ENCODE measurements at places on chromosomes 5 and 9.

GRCh38 chr5:14723701-14724132 is 59.2 kb downstream of the OTULIN start:
- DNase-seq: no peak

- DNase-seq: peak; percentile 19
Observed at GRCh38 chr5:95884017-95884325, 61.4 kb upstream of the GLRX start.

DNA sequence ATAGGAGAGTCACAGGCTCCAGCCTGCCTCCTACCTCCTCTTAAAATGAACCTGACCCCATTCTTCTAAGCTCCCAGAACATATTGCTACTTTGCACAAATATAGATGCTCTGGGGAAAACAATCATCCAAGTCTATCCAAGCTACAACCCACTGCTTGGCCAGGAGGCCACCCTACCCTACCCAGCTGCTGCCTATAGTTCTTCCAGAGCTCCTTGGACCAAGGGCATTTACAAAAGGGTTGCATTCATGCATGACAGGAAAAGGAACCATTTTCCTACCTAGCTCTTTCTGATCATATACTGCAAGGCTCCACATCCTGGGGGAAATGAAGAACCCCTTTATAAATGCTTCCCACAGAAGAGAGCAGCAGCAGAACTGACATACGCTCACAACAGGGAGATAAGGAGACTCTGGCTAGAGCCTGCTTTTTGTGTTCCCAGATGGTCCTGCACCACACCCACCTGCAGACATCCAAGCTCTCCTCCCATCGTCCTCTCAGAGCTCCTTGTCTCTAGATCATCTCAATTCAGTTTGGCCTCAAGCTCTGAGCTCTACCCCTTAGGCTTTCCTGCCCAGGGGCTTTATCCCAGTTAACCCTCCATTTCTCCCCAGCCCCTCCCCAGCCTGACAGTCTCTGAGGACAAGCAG is 185.5 kb downstream of the SPOCK1 start:
- DNase-seq: no peak

DNA sequence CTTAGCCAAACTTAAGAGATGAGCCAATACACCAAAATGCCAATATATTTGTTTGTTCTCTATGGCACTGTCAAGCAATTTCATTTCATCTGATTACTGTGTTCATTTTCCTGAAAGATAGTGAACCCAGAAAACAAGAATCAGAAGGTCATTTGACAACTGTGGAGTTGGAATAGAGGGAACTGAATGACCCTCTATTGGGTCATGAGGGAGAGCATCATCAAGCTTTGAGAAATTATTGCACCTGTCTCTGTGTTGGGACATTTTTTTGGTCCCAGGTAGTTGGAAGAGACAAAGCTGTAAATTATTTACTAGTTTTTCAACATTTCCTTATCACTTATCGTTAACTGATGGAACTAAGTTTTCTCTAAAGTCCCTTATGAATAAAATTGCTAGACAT is 129.4 kb downstream of the GHR start:
- no peak for DNase-seq

DNA sequence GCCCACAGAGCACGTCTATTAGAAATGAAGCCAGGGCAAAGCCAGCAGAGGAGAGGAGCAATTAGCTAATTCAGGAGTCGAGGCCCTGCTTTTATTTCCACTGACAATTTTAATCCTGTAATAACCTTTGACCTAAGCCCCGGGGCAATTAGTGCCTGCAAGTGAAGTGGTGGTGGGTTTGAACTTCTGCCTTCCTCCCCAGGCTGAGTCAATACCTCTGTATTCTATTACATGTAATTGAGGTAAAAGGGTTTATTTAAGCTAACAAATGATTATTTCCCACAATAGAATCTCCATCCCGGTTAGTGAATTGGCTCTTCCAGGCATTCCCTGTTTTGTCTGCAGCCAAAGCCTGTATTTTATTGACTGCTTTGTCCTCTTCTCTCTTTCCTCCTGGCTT is 49.9 kb downstream of the FGF18 start:
- no peak for DNase-seq

GRCh38 chr9:37200433-37201005 is 80.1 kb downstream of the ZCCHC7 start:
- DNase-seq: no peak

DNA sequence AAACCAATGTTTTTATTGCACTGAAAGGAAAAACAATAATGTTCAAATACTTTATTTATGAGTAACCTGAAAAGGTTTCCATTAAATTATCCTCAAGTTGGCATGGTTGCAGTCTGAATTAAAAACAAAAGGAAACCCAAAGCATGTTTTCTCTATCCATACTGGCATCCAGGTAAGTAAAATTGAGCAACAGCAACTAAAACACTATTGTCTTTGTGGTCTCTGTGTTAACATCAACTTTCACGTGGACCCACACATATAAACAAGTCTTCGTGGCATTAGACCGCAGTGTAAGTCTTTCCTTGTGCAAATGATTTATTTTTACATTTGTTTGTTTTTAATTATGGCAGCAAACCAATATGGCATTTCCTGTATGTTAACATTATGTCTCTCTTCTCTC is 757.6 kb downstream of the SEMA5A start:
- no peak for DNase-seq

GRCh38 chr9:70868661-70869652 is 252.5 kb downstream of the TRPM3 start:
- no peak for DNase-seq

DNA sequence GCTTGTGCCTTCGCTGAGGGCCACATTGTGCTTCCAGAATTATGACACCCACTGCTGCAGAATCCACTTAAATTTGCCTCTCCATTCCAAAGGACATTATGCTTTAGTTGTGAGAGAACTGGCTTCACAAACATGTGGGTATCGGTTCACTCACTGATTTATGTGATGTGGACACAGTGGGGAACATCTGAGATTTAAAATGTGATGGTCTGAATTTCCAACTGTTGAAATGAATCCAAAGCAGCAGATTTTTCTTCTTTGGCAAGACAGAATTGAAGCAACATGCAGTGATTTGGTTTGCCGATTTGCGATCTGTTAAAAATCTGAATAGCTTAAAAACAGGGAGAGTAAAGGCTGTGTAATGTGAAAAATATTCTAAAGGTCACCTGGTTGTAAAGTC is 20.3 kb downstream of the PCSK5 start:
- no peak for DNase-seq

- peak; percentile 28 for DNase-seq
Observed at GRCh38 chr5:142680605-142681259, 5.2 kb downstream of the FGF1 start.

DNA sequence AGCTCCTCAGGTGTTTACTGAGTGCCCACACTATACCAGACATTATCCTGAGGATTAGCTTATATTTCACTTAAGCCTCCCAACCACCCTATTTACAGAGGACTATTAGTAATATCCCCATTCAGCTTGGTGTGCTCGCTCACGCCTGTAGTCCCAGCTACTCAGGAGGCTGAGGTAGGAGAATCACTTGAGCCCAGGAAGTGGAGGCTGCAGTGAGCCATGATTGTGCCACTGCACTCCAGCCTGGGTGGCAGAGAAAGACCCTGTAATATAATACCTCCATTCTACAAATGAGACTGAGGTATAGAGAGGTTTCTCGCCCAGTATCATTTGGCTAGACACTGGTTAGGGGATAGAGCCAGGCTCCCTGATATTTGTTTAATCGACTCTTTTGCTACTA is 18.0 kb upstream of the MATR3 start:
- no peak for DNase-seq

DNA sequence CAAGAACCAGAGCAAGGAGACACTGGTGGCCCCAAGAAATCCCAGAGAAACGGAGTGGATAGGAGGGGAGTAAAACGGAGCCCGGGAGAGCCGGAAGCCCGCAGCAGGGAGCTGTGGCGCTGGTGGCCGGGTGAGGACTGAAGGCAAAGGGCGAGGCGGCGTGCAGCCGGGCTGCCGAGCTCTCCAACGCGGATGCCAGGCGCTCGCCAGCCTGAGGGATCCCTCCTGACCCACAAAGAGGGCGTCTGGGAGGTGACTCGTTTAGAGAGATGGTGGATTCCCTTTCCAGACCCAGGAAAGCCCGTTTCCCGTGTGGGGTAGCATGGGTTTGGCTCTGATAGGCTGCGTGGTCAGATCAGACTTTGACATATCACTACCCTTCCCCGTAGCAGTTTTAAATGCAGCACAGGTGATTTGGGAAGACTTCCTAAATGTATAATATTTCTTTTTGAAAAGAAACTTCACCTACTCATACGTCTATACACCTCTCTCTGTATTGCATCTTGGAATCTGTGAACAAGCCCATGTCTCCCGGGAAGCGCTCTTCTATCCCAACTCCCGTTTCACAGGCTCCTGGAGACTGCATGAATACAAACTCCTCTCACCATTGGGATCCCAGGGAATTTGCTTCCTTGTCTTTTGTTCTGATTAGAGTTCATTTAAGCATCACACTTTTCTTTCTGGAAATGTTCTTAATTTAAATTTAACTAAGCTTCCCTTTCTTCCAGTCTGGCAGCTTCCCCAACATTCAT is 158.1 kb downstream of the C9orf152 start:
- DNase-seq: peak; percentile 47

GRCh38 chr9:86020731-86021130 is 78.6 kb downstream of the GOLM1 start:
- DNase-seq: no peak

GRCh38 chr5:57349214-57349613 is 133.4 kb downstream of the ACTBL2 start:
- DNase-seq: no peak

DNA sequence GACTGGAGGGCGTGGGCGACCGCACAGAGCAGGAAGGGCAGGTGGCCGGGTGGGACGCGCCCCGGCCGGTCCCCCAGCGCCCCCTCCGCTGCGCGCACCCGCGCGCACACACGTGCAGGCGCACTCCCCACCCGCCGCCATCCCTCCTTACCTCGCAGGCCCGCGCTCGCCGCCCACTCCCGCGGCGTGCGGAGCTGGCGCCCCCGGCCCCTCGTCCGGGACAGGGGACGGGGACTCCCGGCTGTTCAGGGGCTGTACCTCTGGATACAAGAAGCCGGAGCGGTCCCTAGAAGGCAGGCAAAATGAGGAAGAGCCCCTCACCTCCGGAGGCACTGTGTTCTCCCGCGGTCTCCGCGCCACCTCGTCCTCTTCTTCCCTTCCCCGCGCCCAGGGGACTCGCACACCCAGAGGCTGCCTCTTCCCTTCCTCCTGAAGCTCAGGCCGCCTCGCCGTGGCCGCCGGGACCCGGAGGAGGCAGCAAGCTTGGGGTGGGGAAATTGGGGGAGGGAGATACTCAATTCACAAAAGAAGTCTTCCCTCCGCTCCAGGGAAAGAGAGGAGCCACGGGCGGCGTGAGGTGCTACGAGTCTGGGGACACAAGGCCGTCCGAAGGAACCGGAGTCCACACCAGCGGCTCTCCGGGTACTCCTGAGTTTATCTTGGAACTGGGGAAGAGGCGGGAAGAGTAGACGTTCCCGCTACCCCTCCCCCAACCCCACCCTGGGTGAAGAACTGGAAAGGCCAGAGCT is 1.4 kb upstream of the GABRB2 start:
- no peak for DNase-seq

GRCh38 chr5:140043508-140043872 is 391 bp upstream of the NRG2 start:
- no peak for DNase-seq

DNA sequence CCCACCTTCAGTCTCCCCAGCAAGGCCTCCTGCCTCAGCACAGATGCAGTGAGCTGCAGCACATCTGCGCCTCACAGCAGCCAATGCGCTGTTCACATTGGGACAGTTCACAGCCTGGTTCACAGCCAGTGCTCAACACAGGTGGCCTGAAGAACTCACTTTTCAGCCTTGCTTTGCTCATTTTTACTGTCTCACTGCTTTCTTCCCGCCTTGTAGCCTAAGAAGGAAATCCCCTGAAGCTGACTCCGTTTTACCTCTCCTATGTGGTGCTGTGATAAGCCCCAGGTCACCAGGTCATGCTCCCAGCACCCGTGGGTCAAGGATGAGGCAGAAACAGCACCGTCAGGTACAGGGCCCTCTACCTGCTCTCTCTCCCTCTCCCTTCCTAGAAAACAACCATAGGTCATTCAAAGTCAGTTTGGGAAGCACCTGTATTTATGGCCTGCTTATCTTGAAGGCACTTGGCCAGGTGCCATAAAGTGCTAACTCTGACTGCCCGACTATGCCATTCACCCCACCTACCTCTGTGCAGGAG is 1.1 kb downstream of the GCNT4 start:
- DNase-seq: no peak

GRCh38 chr5:168720575-168720974 is 141.4 kb upstream of the PANK3 start:
- DNase-seq: peak; percentile 31

- DNase-seq: no peak
Observed at GRCh38 chr9:93231121-93231694, 47.3 kb downstream of the WNK2 start.

GRCh38 chr5:50700706-50701105 is 34.3 kb downstream of the PARP8 start:
- DNase-seq: no peak

- no peak for DNase-seq
Observed at GRCh38 chr5:122915717-122916461, 70.5 kb downstream of the SNX24 start.

GRCh38 chr5:160260881-160261815 is 31.8 kb downstream of the FABP6 start:
- DNase-seq: no peak

DNA sequence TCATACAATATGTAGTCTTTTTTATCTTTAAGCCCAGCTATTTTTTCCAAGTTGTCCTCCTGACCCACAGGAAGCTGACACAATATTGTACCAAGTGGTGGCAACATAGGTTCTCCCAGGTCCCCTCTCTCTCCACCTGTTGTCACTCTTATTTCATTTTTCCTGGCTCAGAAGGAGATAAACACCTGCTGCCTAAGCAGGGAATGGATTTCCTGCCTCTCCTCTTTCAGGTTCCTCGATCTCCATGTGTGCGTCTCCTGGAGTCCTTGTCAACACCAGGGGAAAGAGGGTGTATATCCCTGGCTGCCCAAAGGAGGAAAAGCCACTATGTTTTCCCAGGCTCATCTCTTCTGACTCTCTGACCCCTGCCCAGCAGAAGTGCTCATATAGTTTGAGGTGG is 81.8 kb upstream of the KLF9 start:
- no peak for DNase-seq
